ENCODE measurements at places on chromosomes 5 and 9. TPM values are rescaled to one million over a fixed set of nuclear protein-coding genes. Genes with fewer than 3 reads are reported as not detected.

GRCh38 chr5:149581192-149581861, at the start of gene ARHGEF37:
Gene ARHGEF37 (plus strand): TSS chr5:149581498. CDS start chr5:149597770, 16,272 bp downstream.
- peak; percentile 41 for DNase-seq

DNA sequence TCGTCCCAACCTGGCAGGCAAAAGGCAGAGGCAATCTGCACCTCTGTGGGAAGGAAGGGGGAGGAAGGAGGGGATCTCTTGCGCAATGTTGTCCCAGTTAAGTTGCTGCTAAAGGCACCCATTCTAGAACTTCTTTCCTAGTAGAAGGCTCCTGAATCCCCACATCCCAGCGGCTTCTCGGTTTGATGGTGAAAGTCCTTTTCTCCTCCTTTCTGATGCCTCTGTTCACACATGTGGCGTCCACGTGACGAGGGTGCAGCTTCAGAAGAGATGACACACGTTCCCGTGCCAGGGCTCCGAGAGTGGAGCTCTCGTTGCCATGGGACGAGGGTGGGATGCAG, 96.9 kb upstream of the FCN2 start:
- no peak for DNase-seq

DNA sequence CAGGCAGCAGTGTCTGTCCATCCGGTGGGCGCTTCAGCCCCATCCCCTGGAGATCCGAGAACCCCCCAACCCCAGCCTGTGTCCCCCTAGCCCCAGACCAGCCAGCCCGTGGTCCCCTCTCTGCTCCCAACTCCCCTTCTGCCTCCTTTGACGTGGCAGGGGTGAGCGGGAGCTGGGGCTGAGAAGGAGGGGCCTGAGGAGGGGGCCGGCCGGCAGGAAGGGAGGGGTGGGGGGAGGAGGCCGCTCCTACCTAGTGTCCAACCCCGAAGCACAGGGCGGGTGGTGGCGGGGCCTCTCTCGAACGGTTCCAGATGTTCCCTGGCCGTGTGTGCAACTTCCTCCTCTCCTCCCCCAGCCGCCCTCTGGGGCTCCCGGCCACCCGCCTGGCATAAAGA, 31.0 kb downstream of the GOLGA2 start:
- DNase-seq = no peak

HTR4 gene
- total RNA-seq = not detected

DNA sequence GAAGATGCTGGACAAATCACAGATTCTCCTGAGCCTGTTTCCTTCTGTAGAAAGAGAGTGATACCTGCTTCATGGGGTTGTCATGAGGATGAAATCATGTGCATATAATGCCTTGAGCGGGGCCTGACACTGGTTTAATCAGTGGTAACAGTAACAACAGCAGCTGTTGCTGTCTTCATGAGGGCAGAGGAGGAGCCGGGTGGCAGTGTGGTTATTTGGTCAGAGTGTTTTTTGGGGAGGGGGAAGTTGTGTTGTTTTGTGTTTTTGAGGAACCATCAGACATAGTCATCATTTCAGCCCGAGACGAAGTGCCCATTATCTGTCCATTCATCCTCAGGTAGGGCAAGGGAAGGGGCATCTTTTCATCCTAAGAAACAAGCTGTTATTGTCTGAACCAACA, 44.0 kb downstream of the NEURL1B start:
- no peak for DNase-seq

- no peak for DNase-seq
These were observed 12.1 kb downstream of the BSPRY start for GRCh38 chr9:113361304-113362018.

GRCh38 chr5:107418071-107418470, 252.7 kb downstream of the EFNA5 start:
- no peak for DNase-seq

DNA sequence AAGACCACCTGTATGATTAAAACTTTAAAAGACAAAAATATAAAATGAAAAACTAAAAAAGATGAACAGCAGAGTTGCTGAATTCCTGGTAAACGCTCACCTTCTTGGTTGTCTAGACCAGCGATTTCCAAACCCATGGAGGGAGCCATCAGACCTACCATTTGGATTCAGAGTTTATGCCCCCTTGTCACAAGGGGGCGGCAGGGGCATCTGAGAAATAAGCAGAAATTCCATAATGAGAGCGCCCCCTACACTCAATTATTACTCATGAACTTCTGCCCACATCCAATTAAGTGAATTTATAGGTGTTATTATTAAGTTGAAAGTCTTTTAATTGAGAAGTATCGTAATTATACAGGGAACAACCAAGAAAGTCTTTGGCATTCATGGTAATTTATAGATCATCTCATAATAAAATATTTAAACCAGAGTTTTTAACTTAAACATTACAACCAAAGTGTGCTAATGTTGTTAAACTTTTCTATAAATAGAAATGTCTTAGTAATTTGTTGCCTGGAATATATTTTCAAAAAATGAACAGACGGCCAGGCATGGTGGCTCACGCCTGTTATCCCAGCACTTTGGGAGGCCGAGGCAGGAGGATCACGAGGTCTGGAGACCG, 35.2 kb upstream of the SPATA31C2 start:
- DNase-seq = peak; percentile 73

DNA sequence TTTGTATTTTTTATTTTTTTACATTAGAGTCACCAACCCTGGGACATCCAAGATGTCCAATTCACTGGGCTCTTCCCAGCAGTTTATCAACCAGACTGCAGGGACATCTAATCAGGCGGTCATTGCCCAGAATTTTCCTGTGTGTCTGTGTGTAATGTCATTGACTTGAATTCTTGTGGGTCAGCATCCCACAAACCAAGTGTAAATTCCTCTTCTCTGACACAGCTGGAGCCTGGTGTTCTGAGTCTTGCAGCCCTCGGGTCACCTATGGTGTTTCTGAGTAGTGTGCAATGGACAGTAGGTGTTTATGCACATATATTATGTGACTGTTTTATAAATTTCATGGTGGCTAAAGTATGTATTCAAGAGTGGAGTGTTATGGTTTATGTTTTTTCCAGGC, 815.7 kb downstream of the SEMA5A start:
- DNase-seq = no peak

DNA sequence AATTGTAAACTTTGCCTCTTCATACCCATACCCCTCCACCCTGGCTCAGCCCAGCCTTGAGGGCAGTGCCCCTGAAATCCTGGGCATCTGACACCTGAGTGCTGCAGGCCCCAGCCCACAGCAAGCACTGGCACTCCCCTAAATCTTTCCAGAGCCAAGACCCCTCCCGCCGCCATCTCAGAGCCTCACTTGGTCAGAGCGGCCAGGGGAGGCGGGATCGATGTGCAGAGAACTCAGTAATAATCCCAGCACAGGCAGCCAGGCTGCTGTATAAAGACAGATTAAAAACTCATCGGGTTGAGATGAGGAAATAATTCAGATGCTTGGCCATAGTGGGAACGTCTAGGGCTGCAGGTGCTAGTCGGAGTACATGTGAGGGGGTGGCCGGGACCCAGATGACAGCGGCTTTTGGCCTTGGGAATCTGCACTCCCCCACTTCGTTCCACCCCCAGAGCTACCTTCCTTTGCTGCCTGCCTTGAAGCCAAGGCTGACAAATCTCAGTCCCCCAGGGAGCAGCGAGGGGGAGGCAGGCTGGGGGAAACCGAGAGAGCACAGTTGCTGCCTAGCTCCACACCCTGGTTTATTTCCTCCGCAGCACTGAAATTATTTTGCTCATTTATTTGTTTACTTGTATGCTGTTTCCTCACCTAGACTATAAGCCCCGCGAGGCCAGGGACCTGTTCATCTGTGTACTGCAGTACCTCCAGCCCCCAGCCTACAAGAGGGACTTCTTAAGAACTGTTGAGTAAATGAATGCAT, 19.5 kb upstream of the ARAP3 start:
- no peak for DNase-seq

GRCh38 chr5:125006011-125006685, 259.7 kb upstream of the ZNF608 start:
- DNase-seq = no peak

GRCh38 chr9:20984506-20984905, 46.9 kb downstream of the HACD4 start:
- DNase-seq = no peak

- DNase-seq = no peak
These were observed 15.0 kb upstream of the SCGB3A1 start for GRCh38 chr5:180606215-180606785.

LCN1 gene
- total RNA-seq = not detected

DNA sequence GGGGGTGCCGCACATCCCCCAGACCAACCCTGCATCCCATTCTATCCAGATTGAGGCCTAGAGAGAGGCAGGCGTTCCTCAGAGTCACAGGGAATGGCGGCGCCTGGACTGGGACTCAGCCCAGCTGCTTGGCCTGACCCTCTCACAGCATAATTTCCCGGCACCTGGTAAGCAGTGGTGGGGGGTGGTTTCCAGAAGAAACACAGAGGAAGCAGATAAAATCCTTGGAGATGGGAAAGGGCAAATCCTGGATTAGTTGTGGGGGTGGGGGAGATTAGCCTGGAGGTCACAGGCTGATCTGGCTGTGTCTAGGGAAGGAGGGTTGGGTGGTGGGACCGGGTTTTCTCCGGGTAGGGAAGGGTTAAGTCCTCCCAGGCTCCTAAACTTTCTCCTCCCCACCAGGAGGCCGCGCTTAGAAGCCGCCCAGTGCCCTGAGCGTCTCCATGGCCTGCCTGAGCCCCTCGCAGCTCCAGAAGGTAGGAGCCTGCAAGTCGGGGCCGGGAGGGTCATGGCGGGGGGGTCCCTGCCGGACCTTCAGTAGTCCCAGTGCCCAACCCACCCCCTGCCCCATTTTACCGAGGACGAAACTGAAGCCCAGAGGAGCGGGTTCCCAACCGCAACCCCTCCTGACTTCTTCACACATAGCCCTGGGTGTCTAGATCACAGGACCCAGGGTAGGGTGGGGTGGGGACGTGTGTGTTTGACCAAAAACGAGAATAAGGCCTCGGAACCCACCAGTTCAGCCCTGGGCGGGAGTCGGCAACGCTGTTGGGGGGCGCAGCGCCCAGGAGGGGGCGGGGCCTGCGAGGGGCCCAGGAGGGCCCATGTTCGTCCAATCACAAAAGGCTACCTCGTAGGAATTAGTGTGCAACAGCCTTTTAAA, 1.3 kb downstream of the PHYHD1 start:
- no peak for DNase-seq

EGR1 gene
- 10.7 TPM for total RNA-seq

- DNase-seq = peak; percentile 93
These were observed 69.1 kb downstream of the ARRDC3 start for GRCh38 chr5:91313757-91314673.

GRCh38 chr5:97563050-97563657, 380.1 kb upstream of the RIOK2 start:
- no peak for DNase-seq

DNA sequence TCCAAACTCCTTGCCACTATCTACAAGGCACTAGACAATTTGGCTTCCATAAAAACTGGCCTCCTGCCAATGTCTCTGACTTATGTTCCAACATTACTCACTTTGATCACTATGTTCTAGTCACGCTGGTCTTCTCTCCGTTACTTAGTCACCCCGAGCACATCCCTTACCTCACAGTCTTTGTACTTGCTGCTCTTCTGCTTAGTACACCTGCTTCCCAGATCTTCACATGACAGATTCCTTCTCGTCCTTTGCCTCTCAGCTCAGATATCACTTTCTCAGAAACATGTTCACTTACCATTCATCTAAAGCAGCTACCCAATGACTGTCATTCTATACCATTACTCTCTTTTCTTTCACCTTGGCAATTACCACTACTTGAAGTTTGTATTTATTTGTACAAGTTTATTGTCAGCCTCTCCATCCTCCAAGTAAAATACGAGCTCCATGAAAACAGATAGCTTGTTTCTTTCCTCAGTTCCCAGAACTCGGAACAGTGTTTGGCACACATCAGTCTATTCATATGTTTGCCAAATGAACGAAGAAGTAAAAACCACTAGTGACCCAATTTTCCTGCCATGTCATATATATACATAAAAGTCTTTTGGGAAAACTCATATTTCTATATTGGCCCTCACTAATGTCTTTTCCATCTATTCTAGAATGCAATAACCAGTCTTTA, 5.9 kb upstream of the SLC22A5 start:
- DNase-seq = no peak

Data from activated CD8-positive, alpha-beta memory T cell treated with anti-CD3 and anti-CD28 coated beads, Interleukin-2, amount 10 ng/mL, durations not matched to agents 7 days and 5 days (primary cell).